Activated T-helper 1 cell treated with anti-CD3 and anti-CD28 coated beads, Interleukin-12 subunit alpha, Interleukin-12 subunit beta, Interleukin-2, Interleukin-4 antibody, amounts not matched to agents 30 ng/mL and 10 ng/mL and 1 ng/mL, durations not matched to agents 14 hours and 24 hours and 36 hours (primary cell): ENCODE measurements at places on chromosomes 3 and 15. TPM values are rescaled to one million over a fixed set of nuclear protein-coding genes. Genes with fewer than 3 reads are reported as not detected.

The SNTN gene
- not detected in 2 replicates for total RNA-seq

The BOC gene
- total RNA-seq: 2.1 and 3.3 TPM in 2 replicates

The EOMES gene
- total RNA-seq: 29.6 and 30.7 TPM in 2 replicates

The GCNT3 gene
- not detected in 2 replicates for total RNA-seq

The STRC gene
- 0.23 and 0.32 TPM in 2 replicates for total RNA-seq

The PLXNA1 gene
- total RNA-seq: 22.1 and 25.5 TPM in 2 replicates
